ENCODE measurements at places on chromosomes 3 and 15.

DNA sequence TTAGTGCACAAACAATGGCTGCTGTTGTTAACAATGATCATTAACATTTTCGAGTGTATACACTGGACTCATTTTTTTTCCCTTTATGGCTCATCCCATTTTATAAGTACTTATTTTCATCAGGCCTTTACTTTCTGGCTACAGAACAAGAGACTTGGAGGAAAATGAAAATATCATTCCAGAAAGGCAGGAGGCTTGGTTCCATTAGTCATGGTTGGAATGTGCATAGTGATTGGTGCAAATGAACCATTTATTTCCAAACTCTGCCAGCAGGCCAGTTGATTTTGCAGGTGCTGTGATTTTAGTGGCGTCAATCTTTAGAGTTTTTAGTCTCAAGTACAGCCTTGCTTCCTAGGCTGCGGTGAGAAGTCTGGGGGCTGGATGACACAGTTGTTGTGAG lies 151.8 kb downstream of the ITPR1 start:
- no peak for DNase-seq

GRCh38 chr15:26098801-26099200 lies 235.7 kb upstream of the ATP10A start:
- DNase-seq = no peak

GRCh38 chr3:18405141-18405540 lies 20.0 kb downstream of the SATB1 start:
- DNase-seq = no peak

- no peak for DNase-seq
Measured at GRCh38 chr15:29110733-29111132, 158.9 kb downstream of the NSMCE3 start.

DNA sequence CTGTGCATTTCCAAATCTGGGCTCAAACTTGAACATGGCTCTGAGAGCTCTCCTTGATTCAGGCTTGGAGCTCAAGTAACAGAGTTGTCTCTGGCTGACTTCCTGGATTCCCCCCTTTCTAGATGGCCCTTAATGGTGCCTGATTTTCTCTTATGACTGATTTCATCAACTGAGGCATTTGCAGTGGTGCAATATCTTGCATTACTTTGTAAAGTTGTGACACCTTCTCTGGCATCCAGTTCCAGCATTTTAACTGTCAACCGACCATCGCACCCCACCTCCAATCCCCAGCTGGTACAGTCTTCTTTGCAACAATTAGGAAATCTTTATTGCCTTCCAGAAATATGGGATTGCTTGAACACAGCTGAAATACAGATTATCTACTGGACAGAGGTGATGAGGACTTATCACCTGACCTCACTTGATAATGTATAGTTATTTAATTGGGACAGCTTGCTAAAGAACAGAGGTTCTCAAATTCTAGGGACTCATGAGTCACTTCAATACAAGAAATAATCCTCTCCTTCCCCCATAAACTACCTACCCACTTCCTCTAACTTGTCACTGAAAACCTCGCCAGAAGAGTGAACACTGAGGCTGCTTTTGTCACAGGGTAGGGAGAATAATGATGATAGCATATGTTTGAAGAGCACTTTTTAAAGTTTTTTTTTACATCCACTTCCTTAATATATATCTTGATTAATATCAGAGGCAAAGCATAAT lies 41.8 kb downstream of the FILIP1L start:
- DNase-seq = no peak

DNA sequence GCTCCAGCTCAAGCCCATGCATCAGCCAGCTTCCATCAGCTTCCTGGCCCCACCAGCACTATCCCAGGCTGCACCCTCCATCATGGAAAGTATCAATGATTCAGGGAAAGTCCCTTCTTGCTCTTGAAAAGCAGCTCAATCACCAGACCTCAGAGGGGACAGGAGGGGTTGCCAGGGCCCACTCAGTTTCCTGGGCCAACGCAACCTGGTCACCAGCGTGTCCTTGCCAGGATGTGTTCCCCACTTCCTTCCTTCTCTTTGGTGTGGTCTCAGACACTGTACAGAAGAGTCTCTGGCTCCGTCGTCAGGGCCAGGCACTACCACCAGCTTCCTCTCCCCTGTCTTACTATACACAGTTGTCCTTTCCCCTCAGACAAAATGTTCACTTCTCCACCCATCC lies 3.0 kb downstream of the HDC start:
- no peak for DNase-seq

GRCh38 chr3:42511201-42511600 lies 8.8 kb downstream of the VIPR1 start:
- no peak for DNase-seq

- peak; percentile 72 for DNase-seq
Measured at GRCh38 chr3:73502609-73503583, 121.8 kb downstream of the PDZRN3 start.

DNA sequence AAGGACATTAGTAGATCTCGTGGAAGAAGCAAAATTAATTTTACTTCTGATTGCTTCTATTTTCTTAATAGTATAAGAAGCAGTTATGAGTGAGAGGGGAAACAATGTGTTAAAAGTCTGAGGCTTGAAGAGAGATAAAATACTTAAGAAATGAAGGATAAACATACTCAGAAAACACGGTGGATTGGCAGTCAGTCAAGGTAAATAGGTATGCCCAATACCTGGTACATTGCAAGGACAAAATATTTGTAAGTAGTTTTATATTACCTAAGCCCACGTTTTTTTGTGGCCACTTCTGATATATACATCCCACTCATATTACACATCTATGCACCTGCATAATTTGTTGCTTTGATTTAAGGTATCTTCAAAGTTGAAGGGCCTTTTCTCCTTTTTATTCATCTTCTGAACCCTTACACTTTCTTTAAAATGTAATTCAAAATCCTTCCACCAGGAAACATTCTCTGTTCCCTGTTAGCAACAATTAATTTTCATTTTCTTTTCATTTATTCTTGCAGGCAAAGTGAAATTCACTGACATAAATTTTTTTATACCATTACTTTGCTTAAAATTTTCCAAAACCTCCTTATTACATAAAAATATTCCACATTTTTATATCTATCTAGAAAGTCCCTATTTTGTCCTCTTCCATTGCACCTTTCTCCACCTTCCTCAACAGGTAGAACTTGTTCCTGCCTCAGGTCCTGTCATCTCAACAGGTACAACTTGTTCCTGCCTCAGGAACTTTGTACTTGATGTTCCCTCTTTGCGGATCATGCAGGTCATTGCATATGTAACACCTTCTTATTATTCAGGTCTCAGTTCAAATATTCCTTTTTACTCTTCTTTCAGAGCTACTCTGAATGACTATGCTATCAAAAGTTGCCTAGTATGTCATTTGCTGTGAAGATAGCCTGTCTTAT lies 755.7 kb upstream of the ALCAM start:
- no peak for DNase-seq

- no peak for DNase-seq
Measured at GRCh38 chr15:78619022-78619950, 1.5 kb downstream of the CHRNA3 start.

GRCh38 chr3:162134571-162134970 lies 638.0 kb downstream of the OTOL1 start:
- no peak for DNase-seq

DNA sequence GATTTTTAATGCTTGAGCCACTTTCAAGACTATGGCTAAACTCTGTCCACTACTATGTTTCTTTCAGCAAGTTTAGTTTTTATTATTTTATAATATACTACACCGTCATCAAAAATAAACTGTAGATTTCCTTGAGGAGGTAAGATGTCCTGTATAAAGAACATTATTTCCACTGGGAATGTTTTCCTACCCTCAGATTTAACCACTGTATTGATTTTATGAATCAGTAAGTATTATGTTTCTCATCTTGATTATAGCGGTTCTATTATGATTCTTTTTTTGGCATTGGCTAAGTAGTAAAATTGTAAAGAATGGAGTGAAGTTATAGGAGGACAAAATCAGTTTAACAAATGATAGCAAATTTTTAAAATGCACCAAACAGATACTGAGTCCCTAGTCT lies 44.4 kb downstream of the ADAM10 start:
- no peak for DNase-seq

GRCh38 chr3:18223571-18223970 lies 201.6 kb downstream of the SATB1 start:
- DNase-seq = no peak

DNA sequence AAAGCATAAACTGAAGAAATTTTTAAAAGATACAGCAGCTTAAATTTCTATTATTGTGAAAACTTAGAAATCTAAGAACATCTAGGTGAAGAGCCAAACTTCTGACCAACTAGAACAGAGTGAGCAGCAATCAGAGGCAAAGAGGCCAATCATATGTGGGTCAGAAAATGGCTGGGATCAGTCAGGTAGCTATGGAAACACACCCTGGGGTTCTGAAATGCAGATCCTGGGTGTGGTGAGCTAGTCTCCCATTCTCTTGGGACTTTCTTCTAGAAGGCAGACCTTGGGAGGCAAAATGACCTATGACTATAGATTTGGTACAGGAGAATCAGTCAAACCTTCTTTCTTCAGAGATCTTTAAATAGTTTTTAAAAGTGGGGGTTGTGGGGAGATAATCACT lies 385.8 kb downstream of the TBC1D5 start:
- no peak for DNase-seq

DNA sequence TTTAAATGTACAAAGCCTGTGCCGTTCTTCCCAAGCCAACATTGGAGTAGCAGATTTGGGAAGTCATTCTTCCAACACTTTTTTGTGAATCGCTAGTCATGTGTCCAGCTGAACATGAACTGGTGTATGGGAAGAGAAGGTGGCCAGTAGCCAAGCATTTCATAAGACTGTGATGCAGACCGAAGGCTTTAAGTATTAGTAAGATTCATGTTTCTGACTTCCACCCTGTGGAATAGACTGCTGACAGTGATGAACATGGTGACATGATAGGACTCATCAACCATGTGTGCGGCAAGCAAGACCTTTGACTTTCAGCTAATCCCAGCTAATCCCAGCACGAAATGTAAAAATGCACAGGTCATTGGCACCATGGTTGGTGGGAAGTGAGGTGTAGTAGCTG lies 48.3 kb upstream of the THSD4 start:
- no peak for DNase-seq

GRCh38 chr15:71596672-71597071 lies 213.7 kb upstream of the NR2E3 start:
- DNase-seq = no peak

GRCh38 chr3:131505421-131505820 lies 2.6 kb upstream of the MRPL3 start:
- DNase-seq = no peak

DNA sequence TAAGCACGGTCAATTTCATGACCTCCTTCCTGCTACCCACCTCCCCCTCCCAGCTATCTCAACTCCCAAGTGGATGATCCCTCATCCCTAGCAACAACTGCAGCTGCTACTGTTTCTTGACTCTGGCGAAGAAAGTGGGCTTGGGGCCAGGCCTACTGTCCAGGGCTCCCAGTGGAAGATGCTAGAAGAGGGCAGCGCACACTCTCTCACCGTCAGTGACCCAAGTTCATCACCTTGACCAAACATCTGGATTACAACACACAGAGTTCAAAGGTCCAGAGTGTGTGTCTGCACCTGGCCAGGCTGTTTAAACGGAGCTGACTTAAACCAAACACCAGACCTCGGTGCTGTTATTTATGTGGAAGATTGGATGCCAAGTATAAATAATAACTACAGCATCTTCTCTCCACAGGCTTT lies 385.6 kb downstream of the SHQ1 start:
- no peak for DNase-seq

GRCh38 chr3:8741581-8742261 lies 8.1 kb downstream of the CAV3 start:
- DNase-seq = peak; percentile 58

GRCh38 chr15:87734571-87735373 lies 521.8 kb downstream of the NTRK3 start:
- DNase-seq = no peak

- DNase-seq = no peak
Measured at GRCh38 chr3:119205685-119206084, 32.3 kb downstream of the UPK1B start.

DNA sequence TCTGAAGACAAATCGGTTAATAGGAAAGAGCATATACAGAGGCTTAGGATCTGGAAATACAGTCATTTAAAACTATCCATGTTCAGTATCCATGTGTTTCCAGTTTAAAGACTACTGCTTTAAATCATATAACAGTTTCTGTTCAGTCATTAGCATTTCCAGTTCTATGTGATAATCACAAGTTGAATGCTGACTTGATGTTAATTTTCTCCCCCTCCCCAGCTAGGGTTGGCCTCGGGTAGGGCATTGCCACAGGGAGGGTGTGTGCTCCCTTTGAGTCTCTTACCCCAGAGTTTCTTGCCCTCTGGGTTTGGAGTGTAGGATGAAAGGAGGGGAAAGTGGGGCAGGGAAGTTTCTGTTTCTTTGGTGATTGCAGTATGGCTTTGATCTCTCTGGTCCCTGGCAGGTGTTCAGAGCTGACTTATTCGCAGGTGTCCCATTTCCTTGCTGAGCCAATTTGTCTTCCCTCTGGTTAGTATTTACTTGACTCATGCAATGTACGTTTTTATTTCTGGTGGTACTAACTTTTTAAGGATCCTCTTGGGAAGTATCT lies 86.3 kb downstream of the SH3GL3 start:
- DNase-seq = no peak

GRCh38 chr3:134364061-134364935 lies 9.9 kb downstream of the AMOTL2 start:
- peak; percentile 96 for DNase-seq

DNA sequence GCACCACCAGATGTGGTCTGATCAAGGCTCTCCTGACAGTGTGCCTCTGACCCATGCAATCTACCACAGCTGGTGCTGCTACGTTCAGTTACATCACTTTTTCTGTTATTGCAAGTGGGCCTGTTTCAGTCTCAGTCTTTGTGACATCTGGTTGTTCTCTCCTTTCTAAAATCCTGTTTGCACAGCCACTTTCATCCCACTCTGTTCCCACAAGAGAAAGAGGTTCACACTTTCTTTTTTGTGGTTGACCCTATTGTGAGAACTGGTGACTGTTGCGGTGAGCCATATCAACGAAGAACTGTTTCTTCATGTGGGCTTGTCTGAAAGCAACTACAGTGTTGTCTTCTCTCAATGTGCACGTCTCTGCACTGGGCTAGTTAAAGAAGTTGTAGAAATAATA lies 342.8 kb upstream of the ARPP21 start:
- no peak for DNase-seq

GRCh38 chr3:76570436-76571057 lies 469.4 kb upstream of the ROBO2 start:
- no peak for DNase-seq

DNA sequence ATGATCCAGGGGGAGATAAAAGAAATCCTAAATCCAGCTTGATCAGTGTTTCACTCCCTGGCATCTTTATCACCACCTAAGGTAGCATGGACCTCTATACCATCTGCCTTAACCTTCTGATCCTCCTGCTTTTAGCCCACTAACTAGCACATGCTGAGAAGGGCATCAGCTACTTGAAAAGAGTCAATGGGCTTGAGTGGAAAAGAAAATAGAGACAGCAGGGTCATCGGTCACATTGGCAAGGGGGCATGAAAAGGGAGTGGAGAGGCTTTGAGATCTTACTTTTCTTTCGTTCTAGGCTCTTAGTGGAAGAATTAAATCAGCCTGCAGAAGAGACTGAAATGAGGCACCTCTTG lies 239 bp upstream of the ZFYVE19 start:
- DNase-seq = no peak
